Occipital lobe (tissue), 3 donors: ENCODE measurements at places on chromosomes 5 and 9. TPM values are rescaled to one million over a fixed set of nuclear protein-coding genes. Genes with fewer than 3 reads are reported as not detected.

The PCDHB3 gene
- 10.3 TPM for total RNA-seq

The ENTPD2 gene
- 0.16 TPM for total RNA-seq

The FOXD4L4 gene
- 0.78 TPM for total RNA-seq

The ADRB2 gene
- total RNA-seq, result 1.6 TPM
